Epithelial cell of proximal tubule (primary cell): ENCODE measurements at places on chromosomes 11 and 22. TPM values are rescaled to one million over a fixed set of nuclear protein-coding genes. Genes with fewer than 3 reads are reported as not detected.

- DNase-seq, result no peak
Observed at GRCh38 chr11:75771646-75772410, 3.2 kb downstream of the DGAT2 start.

DNA sequence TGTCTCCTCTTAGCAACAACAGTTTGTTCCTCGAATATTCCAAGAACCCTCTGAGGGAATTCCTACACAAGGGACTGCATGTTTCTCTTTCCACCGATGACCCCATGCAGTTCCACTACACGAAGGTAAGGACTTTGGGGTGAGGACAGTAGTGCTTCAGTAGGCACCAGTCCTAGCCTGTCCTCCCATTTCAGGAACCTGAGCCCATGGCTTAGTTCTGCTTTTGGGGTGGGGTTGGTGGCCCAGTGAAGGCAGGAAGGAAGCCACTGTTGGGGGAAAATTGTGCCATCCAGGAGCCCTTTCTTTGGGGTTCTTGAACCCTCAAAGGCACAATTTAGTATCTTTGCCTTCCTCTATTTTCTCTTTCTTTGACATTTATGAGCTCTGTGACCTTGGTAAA lies 38.2 kb downstream of the RNF141 start:
- DNase-seq, result no peak

LMNTD2 gene
- total RNA-seq, result 1.5 and 2.2 TPM in 2 replicates

DNA sequence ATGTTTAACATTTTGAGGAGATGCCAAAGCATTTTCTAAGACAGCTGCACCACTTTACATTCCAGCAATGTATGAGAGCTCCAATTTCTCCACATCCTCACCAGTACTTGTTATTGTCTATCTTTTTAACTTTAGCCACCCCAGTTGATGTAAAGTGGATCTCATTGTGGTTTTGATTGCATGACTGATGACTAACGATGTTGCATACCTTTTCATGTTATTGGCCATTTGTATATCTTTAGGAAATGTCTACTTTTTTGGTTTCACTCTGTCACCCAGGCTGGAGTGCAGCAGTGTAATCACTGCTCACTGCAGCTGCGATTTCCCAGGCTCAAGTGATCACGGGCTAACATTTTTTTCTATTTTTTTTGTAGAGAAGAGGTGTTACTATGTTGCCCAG lies 8.9 kb downstream of the TTC28 start:
- no peak for DNase-seq

CREB3L1 gene
- 0.29 and 2.4 TPM in 2 replicates for total RNA-seq

LMO1 gene
- total RNA-seq, result not detected in 2 replicates

DNA sequence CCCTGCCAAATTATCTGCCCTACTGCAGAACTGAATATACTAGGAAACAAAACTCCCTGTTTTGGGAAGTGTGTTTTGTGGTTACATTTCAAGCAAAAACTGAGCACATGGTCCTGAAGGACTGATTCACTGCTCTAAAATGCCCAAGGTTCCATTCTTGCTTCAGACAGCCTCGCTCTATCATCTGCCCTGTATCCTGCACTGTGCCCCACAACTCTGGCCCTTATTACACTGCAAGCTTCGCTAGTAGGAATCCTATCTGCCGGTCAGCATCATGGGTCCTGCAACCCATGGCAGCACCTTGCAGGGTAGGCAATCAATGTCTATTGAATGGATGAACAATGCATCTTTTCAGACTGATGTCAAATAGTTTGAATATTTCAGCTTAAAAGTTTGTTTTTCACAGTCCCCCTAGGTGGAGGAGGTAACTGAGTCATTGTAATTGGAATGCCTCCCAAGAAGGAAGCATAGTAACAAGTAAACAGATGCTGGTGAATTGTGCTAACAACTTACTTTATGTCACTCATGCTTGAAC lies 21.3 kb downstream of the LAYN start:
- peak; percentile 80 for DNase-seq

DNA sequence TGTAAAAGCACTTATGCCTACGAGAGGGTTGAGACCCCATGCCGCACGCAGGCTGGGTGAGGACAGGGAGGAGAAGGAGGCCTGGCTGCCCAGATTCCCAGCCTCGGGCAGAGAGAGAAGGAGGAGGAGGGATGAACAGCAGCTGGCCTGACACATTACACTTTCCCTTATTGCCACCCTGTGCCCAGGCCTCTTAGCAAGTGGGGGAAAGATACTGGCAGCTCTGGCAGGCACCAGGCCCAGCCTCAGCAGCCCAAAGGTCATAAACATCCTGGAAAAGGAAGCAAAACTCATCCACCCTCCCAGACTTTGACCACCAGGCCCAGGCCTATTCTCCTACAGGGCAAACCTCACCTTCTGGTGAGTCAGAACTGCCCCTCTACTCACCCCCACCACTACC lies 4.7 kb downstream of the PLAAT3 start:
- no peak for DNase-seq

ACRV1 gene
- total RNA-seq, result not detected in 2 replicates

IGSF9B gene
- total RNA-seq, result 0.22 and 1.0 TPM in 2 replicates
